ENCODE measurements at places on chromosomes 12 and 14.

DNA sequence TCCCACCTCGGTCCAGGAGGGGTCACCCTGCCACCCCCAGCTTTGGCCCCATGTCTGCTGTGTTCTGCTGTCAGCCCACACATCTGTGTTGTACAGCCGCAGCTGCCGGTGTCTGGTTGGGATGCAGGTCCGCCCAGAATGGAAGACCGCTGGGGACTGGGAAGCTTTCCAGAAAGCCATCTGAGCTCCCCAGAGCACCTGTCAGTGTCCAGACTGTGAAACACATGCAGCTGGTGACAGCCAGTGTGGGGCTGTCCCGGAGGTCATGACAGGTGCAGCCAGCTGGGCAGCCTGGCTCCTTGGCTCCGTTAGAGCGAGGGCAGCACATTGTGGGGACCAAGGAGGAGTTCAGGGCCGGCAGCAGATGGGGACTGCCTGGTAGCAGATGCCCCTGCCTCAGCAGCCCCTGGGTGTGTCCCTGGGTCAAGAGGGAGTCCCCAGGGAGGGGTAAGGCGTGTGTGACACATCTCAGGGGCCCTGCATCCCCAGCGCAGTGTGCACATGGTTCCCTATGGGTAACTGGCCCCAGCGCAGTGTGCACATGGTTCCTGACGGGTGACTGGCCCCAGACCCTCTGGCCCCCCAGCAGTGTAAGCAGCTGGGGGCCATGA lies 16.4 kb downstream of the CEP170B start:
- no peak for DNase-seq

DNA sequence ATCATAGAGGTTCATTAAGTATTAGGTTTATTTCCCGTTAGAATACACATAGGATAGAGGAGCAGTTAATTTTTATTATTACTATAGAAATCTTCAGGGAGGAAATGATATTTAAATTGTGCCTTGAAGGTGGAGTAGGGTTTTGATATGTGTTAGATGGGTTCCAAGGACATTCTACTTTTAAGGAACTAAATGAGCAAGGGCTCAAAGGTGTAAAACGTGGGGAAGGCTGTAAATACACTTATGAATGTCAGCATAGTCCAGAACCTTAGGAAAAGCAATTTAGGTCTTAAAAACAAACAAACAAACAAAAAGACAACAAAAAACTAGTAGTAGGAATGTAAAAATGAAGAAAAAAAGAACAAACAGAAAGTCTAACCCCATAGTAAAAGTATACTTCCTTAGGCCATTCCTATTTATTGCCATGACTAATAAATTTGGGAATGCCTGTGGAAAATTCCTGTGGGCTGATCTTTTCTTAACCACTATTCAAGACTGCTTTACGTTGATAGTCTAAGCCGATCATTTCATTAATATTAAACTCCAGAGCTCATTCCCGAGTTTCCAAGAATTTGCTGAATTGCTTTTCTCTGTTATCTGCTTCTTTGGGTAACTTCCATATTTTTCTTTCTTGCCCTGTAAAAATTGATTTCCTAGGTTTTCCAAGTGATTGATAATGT lies 180.3 kb downstream of the RAD51B start:
- DNase-seq: no peak

- no peak for DNase-seq
Measured at GRCh38 chr12:116719731-116720528, 17.9 kb downstream of the SPRING1 start.

DNA sequence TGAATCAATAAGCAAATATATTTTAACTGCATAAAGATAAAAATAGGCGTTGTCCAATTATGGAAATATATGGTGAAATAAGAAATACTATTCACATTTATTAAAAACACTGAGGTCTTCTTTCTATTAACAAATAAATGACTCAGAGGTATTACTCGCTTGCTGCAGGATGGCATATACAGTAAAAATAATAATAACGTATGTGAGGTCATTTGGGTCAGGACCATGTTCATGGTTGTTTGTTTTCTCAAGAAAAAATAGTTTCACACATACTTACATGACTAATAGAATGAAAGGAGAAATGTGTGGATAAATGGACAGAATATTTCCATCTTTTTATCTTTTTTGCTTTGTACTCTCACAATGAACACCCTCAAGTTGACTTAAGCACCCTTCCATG lies 46.5 kb upstream of the RTL1 start:
- DNase-seq: no peak

DNA sequence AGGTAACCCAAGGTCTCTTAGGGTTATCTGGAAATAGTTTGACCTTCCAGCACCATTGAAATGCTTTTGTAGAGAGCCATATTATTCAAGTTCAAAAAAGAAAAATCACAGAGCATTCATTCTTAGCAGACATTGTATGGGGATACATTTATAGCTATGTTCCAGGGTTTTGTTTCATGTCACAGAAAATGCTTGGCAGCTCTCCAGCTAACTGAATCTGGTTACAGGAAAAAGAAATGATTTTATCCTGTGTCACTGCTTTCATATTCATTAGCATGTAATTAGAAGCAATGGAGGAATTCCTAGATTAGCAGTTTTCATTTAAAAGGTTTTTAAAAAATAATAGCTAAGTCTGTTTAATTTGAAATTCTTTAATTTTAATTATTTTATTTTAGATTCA lies 78.9 kb downstream of the SNAPC1 start:
- no peak for DNase-seq

- DNase-seq: no peak
Measured at GRCh38 chr12:129903956-129904829, at the start of gene TMEM132D. TSS of gene TMEM132D (minus strand) at chr12:129904025.

- DNase-seq: no peak
Measured at GRCh38 chr12:46554460-46554859, 181.9 kb upstream of the SLC38A2 start.

- no peak for DNase-seq
Measured at GRCh38 chr12:2233034-2233433, 180.2 kb downstream of the CACNA1C start.

- no peak for DNase-seq
Measured at GRCh38 chr12:85550924-85551323, 270.9 kb downstream of the ALX1 start.

DNA sequence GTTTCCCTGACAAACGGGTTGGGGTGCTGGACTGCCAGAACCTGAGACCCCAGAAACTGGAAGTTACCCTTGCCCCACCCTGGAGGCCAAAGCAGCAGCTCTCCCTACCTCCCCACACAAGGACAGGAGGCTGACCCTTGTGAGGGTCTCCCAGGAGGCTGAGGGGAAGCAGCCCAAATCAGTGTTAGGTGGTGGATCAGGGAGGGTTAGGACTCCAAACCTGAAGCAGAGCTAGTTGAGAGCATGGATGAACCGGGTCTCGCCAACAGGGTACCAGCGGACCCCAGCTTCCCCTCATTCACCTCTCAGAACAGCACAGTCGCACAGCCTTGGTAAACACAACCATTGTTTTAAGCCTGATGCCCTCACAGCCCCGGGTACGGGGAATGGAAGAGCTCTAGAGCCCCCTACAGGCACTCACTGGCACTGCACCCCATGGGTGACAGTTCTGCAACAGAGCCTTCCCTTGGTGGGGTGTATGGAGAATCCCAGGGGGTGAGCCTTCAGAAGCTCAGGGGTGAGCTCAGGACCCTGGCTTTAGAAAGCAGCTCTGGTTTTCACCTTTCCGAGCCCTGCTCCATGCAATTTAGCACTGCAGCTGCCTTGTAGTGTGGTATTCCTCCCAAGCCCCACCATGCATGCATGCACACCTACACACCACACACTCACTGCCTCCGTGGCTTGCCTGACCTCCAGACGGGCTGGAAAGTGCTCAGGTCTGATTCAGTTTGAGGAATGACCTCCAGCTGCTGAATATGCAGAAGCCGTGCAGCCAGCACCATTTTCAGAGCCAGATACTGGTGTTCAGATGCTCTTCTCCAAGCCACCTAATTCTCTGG lies 11.2 kb downstream of the ESRRB start:
- DNase-seq: peak; percentile 12

DNA sequence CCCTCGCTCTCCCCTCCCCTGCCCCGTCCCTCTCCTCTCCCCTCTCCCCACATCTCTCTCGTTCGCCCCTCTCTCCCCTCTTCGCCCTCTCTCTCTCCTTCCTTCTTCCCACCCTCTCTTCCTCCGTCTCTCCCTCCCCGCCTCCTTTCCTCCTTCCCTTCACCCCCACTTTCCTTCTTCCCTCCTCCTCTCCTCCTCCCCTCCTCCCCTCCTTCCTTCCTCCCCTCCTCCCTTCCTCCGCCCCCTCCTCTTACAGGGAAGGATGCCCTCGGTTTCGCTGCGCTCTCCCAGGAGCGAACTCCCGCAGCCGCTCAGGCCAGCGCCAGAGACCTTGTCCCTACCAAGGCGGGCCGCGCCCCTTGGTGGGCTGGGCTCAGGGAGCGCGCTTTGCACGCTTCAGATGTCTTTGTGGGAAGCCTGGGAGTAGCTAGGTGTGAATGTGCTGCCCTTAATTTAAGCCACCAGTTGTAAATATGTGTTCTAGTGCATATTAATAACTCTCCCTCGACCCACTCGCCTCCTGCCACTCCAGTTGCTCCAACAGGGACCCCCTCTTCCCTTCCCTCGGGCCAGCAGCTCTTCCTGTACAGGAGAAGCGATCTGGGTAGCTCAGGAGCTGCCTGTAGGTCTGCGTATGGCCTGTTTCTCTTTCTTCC lies 13.3 kb upstream of the MAP3K9 start:
- no peak for DNase-seq

DNA sequence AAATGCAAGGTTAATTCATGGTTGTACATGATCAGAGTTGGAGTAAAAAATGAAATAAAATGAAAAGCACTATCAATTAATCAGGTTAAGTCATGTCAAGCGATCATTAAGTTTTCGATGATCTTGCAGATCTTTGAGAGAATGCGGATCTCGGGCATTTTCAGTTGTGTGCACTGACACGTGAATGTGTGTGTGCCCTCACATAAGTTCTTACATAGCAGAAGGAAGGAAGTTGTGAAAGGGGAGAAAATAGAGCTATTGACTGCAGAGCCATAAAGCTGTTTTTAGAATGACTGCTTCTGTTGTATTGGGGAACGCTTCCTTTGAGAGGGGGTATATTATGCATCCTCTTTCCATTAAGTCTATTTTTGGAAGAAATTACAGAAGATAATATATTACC lies 101.3 kb downstream of the HMGA2 start:
- DNase-seq: no peak
